ENCODE measurements at places on chromosomes 12 and 14. TPM values are rescaled to one million over a fixed set of nuclear protein-coding genes. Genes with fewer than 3 reads are reported as not detected.

DNA sequence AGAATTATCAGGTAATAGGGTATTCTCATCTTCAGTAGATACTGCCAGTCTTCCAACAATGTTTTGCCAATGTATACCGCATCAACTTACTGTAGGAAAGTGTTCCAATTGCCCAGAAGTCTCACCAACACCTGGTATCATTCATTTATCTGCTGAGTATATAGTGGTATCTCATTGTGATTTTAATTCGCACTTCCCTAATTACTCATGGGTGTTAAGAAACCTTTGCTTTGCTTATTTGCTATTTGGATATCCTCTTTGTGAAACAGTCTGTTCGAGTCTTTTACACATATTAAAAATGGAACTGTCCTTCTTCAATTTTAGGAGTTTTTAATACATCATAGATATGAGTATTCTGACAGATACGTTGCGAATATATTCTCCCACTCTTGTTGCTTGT is 6.1 kb downstream of the TM7SF3 start:
- no peak for DNase-seq

GRCh38 chr12:110846615-110847566 is at the start of gene CCDC63:
Gene CCDC63, plus strand, starts transcription at chr12:110846987. Its CDS starts 5,968 bp downstream, at chr12:110852955.
- DNase-seq, result peak; percentile 9

Gene TROAP
- polyA plus RNA-seq, result 0.21 TPM

Gene PMCH
- polyA plus RNA-seq, result not detected

All from naive thymus-derived CD4-positive, alpha-beta T cell (primary cell).